ENCODE measurements at places on chromosomes 13 and 19.

GRCh38 chr19:58395220-58395978, at the start of gene RNF225:
TSS of gene RNF225 (plus strand) at chr19:58395656. CDS start at chr19:58396090, 434 bp downstream.
- no peak for DNase-seq

DNA sequence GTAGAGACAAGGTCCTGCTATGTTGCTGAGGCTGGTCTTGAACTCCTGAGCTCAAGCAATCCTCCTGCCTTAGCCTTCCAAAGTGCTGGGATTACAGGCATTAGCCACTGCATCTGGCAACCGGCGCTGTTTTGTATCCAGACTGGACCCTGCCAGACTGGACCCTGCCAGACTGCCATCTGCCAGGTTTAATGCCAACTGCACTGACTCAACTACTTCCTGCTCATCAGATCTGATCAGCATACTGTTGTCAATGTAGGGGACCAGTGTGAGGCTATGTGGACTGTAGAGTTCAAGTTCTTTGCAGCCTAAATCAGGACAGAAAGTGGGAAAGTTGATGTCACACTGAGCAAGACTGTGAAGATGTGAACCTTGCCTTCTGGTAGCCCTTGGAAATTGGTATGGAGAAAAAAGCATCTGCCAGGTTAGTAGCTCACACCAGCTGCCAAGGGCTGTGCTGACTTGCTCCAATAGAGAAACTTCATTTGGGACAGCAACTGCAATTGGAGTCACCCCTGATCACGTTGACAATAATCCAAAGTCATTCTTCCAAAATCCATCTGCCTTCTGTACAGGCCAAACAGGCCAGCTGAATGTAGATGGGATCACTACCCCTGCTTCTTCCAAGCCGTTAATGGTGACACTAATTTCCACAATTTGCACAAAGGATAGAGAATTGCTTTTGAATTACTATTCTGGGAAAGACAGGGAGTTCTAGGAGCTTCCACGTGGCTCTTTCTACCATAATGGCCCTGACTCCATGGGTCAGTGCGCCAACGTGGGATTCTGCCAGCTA, 36.8 kb upstream of the ATP1A3 start:
- no peak for DNase-seq

DNA sequence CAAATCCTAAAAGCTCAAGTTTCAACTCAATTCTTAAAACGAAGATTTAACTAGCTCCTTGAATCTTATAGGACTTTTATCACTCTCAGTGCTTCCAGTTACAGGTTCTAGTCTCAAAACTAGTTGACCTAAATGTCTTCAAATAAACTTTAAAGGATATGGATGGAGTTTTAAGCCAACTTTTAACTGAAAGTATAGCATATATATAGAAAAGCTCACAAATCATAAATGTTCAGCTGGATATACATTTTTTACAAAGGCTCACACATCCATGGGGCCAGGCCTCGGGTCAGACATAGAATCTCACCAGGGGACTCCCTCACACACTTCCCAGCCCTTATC, 47.1 kb upstream of the ARHGEF7 start:
- DNase-seq: no peak

- no peak for DNase-seq
Measured at GRCh38 chr19:16922949-16923348, 34.1 kb downstream of the F2RL3 start.

DNA sequence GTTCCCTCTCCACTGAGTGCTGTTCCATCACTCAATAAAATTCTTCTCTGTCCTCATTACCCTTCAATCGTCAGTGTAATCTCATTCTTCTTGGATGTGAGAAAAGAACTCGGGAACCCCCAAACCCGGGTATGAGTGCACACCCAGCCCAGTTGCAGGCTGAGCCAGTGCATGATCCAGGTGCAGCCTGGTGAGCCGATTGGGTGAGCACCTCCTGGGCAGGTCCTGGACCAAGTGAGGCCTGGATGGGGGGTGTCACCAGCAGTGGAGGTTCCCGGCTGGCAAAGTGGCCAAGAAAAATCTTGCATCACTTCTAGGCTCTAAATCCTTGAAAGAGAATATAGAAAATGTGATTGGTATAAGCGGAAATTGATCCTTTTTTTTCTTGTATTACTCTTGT, 878.8 kb upstream of the KLHL1 start:
- no peak for DNase-seq

GRCh38 chr13:69641773-69642172, 465.9 kb upstream of the ATXN8OS start:
- no peak for DNase-seq

DNA sequence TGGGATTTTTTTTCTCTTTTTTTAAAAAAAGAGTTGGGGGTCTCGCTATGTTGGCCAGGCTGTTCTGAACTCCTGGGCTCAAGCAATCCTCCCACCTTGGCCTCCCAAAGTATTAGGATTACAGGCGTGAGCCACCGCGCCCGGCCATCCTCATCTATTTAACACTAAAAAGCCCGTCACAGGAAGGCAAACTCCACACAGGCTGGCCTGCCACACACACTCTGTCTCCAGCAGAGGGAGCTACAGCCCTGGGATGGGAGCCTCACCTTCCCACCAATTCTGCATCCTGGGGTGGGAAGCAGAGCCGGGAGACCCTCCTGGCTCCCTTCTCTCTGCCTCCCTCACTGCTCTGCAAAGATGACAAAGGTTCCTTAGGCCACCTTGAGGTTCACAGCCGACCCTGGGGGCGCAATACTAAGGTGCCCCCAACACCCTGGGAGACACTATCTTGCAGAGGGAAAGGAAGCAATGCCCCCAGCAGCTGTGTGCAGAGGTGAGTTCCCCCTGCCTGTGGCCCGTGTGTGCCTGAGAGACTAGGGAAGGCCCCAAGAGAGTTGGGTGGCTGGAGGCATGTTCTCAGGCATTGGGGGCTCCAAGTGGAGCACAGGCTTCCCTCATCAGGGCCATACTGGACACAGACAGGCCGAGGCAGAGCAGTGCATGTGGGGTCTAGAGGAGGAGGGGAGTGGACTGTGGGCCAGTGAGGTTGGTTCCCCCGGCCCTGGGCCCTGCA, 27.4 kb upstream of the TIMM44 start:
- DNase-seq: peak; percentile 12

DNA sequence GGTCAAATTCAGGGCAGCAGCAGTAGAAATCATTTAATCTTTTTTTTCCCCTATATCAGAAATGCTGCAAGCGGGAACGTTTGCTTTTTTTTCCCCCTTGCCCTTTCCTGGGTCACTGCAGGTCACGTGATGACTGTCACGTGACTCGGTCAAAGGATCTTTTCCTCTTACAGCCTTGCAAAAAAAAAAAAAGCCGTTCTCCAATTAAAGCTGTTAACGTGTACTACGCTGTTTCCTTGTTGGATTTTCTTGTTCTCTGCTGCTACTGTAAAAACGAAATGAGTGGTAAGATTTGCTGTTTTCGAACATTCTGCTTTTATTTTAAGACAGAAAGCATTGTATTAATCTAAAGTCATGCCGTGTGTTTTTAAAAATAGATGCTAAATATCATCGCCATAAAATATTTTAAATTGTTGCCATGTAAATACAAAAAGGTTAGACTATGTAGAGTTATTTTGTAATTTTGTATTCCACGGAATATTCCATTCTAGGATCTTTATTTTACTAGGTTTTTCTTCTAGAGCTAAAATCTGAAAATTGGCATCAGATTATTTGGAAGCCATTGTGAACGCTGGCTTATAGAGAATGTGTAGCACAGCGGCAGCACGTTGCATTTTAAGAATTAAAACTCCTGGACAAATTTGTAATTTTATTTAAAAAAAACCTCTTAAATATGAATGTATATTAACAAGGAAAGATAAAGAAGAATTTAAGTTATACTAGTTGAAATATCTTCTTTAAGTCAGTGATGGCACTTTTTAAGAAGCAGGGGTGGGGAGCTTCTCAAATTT, 109.8 kb upstream of the MLNR start:
- DNase-seq: peak; percentile 72

GRCh38 chr13:75326173-75327134, 155.5 kb downstream of the TBC1D4 start:
- DNase-seq: peak; percentile 66

DNA sequence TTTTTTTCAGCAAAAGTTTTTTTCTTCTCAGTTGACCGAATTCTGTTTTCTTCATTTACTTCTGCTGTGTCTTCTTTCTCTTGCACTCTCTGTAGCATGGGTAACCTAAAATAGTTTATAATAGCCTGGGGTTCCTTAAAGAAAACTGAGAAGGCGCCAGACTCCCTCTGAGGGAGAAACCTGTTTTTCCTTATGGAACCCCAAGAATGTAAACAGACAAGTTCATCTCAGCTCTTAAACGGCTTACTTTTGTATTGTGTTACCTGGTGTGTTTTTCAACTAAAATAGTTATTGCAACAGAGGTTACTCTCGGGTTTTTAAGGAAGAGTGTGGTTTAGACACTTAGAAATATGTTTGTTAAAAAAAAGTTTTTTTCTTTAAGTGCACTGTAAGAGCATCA, 23.8 kb upstream of the TM9SF2 start:
- DNase-seq: no peak
